Fibroblast of mammary gland (primary cell): ENCODE measurements at places on chromosomes 11 and 22.

- DNase-seq = peak; percentile 21
Measured at GRCh38 chr11:125720781-125721180, 25.3 kb upstream of the PATE1 start.

- DNase-seq = no peak
Measured at GRCh38 chr22:44537467-44537866, 39.4 kb upstream of the RTL6 start.

GRCh38 chr11:74726547-74727182, 4.6 kb downstream of the CHRDL2 start:
- DNase-seq = peak; percentile 71

DNA sequence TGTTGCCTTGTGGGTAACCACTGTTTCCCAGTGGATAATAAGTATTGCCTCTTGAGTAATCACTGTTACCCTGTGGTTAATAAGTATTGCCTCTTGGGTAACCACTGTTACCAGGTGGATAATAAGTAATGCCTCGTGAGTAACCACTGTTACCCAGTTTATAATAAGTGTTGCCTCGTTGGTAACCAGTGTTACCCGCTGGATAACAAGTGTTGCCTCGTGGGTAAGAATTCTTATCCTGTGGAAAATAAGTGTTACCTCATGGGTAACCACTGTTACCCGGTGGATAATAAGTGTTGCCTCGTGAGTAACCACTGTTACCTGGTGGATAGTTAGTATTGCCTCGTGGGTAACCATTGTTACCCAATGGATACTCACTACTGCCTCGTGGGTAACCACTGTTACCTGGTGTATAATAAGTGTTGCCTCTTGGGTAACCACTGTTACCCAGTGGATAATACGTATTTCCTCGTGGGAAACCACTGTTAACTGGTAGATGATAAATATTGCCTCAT, 24.1 kb upstream of the NXPE4 start:
- no peak for DNase-seq

GRCh38 chr11:92702805-92703448, 266.5 kb upstream of the MTNR1B start:
- DNase-seq = peak; percentile 70

DNA sequence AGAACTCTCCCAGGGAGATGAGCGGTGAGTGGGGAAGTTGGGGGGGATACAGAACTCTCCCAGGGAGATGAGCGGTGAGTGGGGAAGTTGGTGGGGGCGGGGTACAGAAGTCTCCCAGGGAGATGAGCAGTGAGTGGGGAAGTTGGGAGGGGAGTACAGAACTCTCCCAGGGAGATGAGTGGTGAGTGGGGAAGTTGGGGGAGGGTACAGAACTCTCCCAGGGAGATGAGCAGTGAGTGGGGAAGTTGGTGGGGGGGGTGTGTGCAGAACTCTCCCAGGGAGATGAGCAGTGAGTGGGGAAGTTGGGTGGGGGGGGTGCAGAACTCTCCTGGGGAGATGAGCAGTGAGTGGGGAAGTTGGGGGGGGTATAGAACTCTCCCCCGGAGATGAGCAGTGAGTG, 186.5 kb downstream of the SHANK2 start:
- no peak for DNase-seq

DNA sequence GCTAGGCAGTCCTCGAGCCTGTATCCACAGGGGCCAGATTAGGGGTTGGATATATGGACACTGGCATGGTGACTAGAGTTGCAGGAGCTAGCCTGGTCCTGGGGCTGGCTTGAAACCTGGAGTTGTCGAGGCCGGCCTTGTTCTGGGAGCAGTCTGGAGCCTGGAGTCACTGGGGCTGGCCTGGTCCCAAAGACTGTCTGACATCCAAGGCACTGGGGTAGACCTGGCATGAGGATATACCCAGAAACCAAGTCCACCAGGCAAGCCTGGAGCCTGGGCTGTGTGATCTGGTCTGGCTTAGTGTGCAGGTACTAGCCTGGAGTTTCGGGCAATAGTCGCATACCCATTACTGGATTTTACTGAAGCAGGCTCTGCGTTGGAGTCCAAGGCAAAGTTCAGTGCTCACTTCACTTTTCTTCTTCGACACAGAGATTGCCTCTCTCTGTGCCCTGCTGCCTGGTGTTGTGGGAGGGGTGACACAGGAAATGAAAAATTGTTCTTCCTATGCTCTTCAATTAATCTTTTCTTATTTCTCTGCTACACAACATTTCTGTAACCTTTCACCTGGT, 4.3 kb upstream of the GLYATL1 start:
- DNase-seq = no peak

GRCh38 chr11:16096336-16096735, 260.0 kb downstream of the SOX6 start:
- DNase-seq = no peak

DNA sequence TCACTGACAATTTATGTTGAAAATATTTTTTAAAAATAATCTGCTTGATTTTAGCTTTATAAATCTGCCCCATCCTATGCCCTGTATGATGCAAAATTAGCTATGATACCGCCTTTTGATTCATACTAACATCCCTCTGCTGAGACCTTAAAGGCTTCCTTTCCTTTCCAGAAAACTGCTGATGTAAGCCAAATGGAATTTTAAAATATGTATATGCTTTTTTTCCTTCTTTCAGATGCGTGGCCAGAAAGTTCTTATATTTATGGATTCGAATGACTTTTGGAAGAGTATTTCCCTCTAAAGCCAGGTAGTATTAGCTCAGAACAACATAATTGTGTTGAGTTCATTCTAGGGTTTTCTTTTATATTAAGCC, 34.5 kb downstream of the SFI1 start:
- DNase-seq = no peak

- no peak for DNase-seq
Measured at GRCh38 chr22:24455751-24456426, 28.5 kb downstream of the ADORA2A start.

- no peak for DNase-seq
Measured at GRCh38 chr11:12306830-12307229, 70.5 kb upstream of the PARVA start.

GRCh38 chr22:17774206-17774925, at the start of gene BID:
Gene BID (minus strand): TSS chr22:17774469. CDS start chr22:17750116, 24,353 bp downstream.
- no peak for DNase-seq

- no peak for DNase-seq
Measured at GRCh38 chr11:116309446-116309845, 463.3 kb downstream of the BUD13 start.

DNA sequence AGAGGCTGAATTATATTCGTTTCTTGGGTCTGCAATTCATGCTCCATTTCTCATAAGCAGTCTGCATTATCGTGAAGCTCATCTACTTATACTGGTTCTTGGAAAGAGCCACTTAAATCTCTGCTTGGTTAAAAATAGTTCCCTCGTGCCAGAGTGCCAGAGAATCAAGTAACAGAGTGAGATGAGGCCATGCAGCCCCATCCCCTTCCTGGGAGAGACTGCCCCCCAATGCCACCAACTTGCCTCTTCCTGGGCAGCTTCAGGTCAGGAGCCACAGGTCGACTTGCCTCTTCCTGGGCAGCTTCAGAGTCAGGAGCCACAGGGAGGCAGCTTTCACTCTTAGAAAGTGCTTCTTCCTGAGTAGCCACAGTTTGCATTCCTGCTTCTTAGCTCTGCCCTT, 223.9 kb upstream of the ZBED5 start:
- no peak for DNase-seq

DNA sequence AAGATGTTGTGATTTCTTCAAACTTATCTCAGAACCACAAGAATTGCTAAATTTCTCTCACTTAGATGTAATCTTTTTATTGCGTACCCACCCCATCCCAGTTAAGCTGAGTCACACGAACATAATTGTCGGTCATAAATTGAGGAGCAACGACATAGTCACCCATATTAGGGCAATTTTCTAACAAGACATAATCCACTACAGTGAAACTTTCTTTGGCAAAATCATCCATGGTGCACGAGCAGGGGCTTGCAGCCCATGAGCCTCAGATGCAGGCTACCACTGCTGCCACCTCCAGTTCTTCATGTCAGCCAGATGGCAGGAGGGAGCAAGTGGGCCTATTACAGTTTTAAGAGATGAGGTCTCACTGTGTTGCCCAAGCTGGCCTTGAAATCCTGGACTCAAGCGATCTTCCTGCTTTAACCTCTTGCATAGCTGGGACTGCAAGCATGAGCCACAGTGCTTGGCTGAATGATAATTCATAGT, 70.3 kb upstream of the GRK2 start:
- peak; percentile 89 for DNase-seq

DNA sequence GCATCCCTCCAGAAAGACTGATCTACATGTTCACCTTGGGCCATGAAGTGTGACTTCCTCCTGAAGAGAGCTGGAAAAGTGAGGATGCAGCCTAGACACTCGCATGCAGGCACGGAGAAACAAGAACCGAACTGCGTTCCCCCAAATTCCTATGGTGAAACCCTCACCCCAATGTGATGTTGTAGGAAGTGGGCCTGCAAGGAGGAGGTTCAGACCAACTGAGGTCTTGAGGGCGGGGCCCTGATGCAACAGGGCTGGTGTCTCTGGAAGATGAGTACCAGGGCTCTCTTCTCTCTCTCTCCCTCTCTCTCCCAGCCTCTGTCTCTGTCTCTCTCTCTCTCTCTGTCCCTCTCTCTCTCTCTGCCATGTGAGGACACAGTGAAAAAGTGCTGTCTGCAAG, 501.1 kb downstream of the BRD1 start:
- DNase-seq = no peak

GRCh38 chr11:43561832-43562231, 118.7 kb upstream of the HSD17B12 start:
- DNase-seq = no peak

DNA sequence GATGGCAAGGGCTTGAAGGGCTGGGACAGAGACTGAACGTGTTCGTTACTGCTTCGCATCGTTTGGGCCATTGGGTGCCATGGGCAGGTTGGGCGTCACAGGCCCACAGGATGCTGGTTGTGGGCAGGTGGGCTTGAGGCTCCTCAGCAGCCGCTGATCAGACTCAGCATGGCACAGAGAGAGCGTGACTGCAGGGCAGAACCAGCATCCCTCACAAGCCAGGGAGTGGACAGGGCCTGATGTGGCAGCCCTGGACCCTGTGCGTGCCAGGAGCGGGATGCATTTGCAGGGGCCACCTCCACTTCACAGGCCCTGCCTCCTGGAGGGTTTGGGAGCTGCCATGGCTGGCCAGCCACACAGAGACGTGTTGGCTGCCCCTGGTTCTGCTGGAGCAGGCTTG, 1228.3 kb downstream of the BRD1 start:
- no peak for DNase-seq

DNA sequence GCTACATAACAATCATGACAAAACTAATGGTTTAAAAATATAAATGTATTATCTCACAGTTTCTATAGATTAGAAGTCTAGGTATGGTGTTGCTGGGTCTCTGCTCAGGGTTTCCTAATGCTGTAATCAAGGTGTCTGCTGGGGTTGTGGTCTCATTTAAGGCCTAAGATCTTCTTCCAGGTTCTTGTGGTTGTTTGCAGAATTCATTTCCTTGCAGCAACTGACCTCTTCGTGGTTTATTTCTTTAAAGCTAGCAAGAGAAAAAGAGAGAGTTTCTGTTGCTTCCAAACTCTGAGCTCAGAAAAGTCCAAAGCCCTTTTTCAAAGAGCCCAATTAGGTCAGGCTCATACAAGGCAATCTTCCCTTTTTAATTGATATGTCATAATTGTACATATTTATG, 452.7 kb upstream of the CCDC179 start:
- no peak for DNase-seq

DNA sequence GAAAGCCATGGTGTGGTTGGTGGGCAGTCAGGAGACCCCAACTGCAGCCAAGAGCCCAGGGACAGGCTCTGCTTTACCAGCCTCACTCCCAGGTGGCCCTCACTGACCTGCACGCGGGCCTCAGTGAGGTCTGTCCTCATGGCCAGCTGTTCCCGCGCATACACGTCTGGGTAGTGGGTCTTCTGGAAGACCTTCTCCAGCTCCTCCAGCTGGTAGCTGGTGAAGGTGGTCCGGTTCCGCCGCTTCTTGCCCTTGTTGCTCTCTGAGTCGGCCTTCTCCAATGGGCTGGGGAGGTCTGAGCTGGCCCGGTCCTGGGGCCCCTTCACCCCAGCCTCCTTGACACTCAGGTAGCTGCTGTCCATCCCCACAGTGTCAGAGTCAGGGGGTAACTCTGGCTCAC, 34.7 kb downstream of the ALX4 start:
- no peak for DNase-seq

GRCh38 chr11:10606536-10607208, 38.2 kb upstream of the LYVE1 start:
- DNase-seq = peak; percentile 60

- peak; percentile 70 for DNase-seq
Measured at GRCh38 chr11:11036848-11037732, 179.2 kb upstream of the ZBED5 start.

DNA sequence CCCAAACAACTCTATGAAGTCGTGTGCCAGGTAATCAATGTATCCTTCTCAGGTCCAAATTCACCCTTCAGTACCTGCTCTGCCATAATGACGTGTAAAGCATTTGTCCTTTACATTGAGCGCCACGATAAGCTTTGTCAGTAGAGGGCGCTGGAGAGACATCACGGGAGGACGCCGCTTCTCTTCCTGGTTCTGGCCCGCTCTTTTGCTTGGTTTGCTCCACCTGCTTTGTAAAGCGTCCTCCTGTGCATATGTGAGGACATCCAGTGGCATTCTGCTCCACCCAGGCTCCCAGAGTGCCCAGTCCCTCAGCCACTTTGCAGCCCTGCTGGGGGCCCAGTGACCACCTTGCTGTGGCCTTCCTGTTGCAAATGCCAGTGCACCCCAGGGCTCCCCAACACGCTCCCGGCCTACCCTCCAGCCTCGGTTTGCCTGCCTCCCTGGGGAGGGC, 61.1 kb downstream of the WT1 start:
- DNase-seq = peak; percentile 28

DNA sequence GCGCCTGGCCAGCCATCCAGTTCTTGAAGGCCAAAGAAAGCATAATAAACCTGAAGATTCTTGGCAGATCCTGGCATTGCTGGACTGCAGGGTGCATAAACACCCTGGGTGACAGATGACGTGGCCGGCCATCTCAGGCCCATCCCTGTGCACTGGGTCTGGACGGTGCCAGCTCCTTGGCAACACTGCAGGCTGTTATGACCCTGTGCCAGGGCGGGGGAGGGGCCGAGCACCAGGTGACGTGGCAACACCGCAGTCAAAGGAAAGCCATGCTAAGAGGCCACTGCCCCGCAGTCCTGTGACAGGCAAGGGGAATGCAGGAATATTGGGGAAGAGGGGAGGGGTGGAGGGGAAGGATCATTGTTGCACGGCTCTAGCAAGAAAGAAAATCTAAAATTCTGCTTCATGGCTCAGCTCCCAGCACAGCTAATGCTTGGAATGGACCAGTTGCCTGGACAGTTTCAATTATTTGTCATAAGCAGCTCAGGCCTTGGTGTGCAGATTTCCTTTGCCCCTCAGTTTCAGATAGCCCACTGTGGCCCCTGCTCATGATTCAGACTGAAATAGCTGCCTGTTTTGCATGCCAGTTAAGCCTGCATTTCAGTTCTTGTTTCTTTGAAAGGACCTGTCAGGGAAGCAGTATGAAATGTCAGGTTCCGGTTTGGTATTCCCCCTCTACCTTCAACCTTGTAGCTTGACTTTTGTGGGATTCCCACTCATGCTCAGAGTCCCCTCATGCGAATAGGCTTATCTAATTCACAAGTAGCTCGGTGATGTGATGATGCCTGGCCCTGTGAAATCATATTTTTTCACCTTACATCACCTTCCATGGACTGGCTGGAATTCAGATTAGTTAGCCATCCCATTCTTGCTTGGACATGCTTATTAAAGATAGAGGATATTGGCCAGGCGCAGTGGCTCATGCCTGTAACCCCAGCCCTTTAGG, 29.7 kb upstream of the DDX6 start:
- DNase-seq = peak; percentile 19
